ENCODE measurements at places on chromosomes 16 and 17. TPM values are rescaled to one million over a fixed set of nuclear protein-coding genes. Genes with fewer than 3 reads are reported as not detected.

The SNX20 gene
- total RNA-seq, result not detected

DNA sequence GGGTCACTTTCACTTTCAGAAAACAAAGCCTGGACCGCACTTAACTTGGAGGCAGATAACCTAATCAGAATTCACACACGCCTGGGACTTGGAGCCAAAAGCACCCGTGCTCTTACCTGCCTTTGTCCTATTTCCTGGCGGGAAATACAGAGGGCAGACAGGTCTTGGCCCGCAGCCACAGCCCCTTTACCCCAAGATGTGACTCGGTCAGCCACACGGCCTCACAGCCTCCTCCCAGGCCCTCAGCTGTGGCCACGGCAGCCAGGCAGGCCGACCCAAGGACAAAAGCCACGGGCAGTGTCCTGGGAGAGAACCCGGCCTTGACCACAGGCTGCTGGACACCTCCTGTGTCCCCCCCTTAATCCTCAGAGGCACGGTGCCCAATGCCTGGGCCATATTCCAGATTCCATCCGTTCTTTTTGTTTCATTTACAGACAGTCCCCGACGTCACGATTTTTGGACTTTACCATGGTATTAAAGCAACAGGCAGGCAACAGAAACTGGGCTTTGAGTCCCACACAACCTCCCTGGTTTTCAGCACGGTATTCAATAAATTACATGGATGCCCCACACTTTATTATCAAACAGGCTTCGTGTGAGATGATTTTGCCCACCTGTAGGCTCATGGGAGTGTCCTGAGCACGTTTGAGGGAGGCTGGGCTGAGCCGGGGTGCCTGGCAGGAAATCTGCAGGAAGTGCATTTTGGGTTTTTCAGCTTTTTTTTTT lies 30.1 kb upstream of the GAA start:
- DNase-seq, result no peak

The NPIPA8 gene
- 2.1 TPM for total RNA-seq

The SLC16A6 gene
- total RNA-seq, result 1.2 TPM

GRCh38 chr16:84766978-84767773 lies 52.6 kb upstream of the CRISPLD2 start:
- no peak for DNase-seq

- no peak for DNase-seq
Observed at GRCh38 chr16:78200023-78200389, 100.6 kb downstream of the WWOX start.

The MT1G gene
- total RNA-seq, result not detected

DNA sequence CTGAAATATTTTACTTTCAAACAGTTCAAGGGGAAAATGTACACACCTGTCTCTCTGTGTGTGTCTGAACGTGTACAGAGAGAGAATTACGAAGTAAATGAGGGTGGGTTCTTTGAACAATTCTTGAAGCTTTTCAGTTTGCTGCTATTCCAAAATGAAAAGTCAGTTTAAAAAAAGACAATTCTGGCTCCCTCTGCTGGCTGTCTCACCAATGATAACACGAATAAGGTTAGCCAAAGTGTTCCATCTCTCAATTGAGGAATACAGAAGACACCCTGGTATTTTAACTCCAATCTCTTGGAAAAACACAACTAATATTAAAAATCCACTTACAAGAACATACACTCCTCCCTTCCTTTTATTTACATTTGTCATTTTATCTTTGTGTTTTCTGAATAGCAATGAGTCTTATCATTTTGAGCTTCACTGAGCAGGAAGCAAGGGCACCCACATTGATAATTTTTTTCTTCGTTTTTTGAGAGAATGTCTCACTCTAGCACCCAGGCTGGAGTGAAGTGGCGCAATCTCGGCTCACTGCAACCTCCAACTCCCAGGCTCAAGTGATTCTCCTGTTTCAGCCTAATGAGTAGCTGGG lies 20.5 kb downstream of the EFTUD2 start:
- no peak for DNase-seq

The IGF2BP1 gene
- 6.8 TPM for total RNA-seq

GRCh38 chr17:33045216-33045615 lies 53.6 kb downstream of the SPACA3 start:
- no peak for DNase-seq

- DNase-seq, result no peak
Observed at GRCh38 chr17:46810837-46811236, 7.7 kb downstream of the WNT3 start.

The CCL16 gene
- not detected for total RNA-seq

- peak; percentile 47 for DNase-seq
Observed at GRCh38 chr17:44775838-44776621, 17.2 kb downstream of the ADAM11 start.

DNA sequence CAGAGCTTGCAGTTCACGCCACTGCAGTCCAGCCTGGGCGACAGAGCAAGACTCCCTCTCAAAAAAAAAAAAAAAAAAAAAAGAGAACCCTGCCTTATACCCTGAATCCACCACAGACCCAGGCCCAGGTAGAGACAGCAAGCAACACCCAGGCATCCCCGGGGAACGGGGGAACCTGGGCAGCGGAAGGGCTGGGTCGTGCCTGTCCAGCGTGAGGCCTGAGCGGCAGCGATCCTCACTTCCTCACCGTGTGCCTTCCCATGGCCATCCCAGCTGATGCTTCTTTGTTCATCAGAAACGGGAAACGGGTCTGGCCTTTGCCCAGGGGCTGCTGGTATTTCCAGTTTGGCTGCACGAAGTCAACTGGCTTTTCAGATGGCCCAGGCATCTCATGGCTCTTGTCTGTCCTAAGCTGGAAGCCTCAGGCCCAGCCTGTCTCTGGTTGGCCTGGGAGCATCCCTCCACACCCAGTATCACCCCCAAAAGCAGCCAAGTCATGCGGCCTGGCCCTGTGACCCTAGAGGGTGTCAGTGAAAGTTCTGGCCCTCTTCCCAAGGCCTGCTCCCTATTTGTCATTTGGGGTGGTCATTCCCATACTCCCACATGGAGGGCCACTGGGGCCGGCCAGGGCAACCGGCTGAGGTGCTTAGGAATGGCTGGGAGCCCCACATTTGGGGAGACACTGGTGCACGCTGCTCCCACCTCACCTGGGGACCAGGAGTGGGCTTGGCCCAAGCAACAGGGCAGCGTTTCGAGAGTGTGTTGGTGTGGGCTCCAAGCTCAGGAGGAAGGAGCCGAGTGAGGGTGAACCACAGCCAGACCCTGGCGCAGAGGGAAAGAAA lies 20.1 kb downstream of the FAM83G start:
- no peak for DNase-seq

DNA sequence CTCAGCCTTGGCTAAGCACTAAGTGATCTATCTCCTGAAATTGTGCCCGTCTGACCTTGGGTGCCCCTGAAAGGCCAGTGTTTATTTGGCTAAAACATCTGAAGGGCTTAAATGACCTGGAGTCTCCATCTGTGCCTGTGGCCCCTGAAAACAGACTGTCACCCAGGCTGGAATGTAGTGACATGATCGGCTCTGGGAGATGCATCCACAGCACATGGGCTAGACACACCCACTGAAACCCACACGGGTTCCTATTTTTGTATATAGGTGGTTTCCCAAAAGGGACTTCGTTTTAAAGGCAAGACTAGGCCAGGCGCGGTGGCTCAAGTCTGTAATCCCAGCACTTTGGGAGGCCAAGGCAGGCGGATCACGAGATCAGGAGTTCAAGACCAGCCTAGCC lies 13.5 kb downstream of the CEP295NL start:
- DNase-seq, result no peak

- peak; percentile 97 for DNase-seq
Observed at GRCh38 chr16:11639925-11640899, 28.0 kb upstream of the SNN start.

- no peak for DNase-seq
Observed at GRCh38 chr17:80830020-80830780, 161.4 kb upstream of the CHMP6 start.

DNA sequence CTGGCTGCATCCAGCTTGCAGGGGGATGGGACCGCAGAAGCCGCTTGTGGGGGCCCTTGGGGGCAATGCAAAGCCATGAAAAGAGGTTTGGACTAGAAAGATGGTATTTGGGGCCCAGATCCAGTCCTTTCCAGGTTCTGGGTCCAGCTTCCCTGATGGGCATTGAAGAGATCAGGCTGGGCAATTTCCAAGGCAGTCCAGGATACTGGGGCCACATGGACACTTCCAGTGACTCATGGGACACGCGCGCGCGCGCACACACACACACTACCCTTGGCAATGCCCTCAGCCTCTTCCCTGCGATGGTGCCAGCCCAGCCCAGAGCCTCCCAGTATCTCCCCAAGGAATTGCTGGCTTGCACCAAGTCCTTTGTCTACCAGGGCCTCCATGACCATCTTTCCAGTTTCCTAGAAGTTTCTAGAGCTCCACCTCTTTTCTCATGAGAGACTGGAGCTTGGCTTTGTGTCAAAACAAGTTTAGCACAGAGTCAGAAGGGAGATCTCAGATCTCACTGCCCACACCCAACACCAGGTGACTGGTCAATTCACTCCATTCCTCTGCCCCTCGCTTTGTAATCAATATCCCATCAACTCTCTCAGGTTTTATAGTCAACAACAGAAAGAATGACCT lies 44.3 kb downstream of the WNT3 start:
- no peak for DNase-seq

DNA sequence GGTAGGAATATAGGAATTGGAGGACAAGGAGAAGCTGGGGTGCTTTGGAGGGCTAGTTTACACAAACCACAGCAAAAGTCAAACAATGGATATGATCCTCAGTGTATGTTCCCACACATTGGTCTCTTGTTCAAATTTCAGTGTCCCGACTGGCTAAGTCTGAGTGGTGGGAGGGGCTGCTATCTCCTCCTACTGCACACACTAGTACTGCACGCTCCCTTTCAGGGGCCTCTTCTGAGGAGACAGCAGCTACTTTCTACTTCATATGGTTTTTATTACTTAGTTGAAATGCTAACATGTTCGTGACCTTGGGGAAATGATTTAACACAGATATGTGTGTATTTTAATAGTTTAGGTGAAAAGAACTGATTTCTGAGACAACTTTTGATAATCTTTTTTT lies 18.8 kb upstream of the KRT10 start:
- no peak for DNase-seq

The IRX6 gene
- not detected for total RNA-seq

DNA sequence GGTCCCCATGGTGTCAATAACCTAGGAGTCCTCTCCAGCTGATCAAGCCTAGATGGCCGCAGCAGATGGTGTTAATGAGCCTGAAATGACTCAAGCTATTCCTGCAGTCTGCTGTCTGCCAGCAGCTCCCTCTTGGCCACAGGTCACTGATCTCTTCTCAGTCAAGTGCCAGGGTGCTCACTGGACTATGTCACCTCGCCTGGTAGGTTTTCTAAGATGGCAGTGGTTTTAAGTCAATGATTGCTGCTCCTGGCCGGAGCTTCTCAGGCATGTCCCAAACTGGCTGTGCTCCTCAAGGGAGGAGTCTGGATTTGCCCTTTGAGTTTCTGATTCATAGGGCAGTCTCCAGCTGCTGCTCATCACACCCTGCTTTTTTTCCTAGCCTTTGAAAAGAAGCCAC lies 58.6 kb upstream of the SHISA6 start:
- no peak for DNase-seq

DNA sequence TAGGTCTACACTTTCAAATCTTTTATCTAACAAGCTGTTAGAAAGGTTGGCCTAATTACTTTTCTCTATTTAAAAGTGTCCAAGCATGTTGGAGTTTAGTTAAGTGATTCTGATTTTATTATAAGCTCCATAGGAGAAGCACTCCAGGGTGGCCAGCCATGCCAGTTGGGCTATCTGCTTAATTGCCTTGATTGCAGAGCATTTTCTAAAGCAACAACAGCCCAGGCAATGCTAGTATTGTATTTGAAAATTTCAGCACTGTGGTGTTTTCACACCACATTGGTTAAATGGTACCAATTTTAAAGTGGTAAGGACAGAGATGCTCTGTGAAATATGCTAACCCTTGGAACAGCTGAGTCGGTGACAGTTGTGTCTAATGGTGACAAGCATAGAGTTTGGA lies 510.5 kb upstream of the CDH8 start:
- no peak for DNase-seq

- peak; percentile 2 for DNase-seq
Observed at GRCh38 chr17:1229349-1229899, 40.8 kb upstream of the BHLHA9 start.

The TP53I13 gene
- total RNA-seq, result 16.0 TPM

GRCh38 chr16:72311426-72311825 lies 139.5 kb upstream of the PMFBP1 start:
- no peak for DNase-seq

DNA sequence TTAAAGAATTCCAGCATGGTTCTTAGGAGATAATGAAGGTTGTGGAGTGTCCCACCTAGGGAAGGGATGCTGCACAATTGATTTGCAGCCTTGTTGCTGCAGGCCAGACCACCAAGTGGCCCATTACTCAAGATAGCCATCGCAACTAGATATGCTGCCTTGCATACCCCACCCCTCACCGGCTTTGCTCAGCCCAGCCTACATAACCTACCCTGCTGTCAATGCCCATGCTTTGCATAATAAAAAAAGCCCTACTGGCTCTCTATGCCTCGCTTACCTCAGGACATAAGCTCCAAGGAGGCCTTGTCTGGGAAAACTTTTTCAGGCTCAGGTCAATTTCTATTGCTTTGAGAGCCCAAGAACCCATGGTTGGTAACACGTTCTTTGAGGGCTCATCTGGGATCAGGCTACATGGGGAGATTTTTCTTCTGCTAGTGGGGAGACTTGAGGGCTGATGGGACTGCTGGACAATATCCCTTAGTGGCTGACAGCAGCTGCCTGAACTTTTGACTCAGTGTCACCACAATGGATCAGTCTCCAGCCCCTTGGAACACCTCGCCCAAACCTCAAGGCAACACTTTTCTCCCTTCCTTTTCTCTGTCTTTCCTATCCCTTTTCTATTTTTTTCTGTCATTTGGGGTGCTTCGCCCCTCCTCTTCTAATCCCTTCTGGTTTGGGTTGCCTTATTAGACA lies 38.3 kb downstream of the SCPEP1 start:
- DNase-seq, result no peak

All from H4 (cell line).